Amniotic stem cell (primary cell): ENCODE measurements at places on chromosomes 4 and X.

DNA sequence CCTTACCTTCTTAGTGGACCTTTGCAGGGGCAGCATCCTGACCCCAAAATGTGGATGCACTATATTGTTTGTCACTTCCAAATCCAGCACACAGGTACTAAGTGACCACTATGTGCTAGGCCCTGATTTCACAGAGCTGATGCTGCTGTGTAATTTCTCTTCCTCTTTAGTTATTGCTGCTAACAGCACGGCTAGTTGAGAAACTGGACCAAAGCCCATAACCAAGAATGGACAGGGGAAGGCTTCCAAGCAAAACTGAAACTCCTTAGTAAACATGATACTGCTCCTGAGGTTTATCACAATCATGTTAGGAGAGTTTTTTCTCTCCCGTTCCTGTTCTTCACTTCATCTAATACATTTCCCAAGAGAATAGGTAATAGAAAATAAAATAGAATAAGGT, 172.9 kb upstream of the TTC29 start:
- no peak for DNase-seq

DNA sequence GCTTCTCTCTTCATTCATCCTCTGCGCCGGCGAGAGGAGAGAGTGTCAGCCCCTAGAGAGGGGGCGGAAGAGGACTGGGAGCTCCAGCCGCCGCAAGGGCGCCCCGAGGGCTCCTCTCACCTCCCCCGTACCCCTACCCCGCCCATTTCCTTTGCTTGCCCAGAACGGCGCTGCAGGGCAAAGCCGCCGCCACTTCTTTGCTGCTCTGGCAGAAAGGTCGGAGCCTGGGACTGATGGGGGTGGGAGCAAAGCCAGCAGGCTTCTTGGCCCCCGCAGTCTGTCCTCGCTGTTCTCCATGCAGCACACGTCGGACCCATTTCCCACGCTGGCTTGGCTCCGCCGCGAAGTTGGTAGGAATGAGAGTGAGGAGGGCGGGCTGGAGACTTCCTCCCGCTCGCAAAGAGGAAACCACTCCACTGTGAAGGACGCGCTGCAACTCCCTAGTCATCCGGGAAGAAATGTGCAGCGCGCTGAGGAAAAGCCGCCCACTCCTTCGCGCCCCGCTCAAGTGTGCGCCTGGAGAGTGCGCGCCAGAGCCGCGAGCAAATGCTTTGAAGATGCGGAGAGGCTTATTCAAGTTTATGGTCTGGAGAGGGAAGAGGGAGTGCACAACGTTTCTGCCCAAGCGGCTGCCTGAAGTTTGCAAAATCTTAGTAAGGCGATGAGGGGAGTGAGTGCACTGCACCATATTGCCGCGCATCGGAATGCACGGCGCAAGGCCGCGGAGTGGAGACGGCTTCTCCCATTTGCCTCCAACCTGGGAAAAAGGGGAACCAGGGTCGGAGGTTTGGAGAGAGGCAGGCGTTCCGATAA, 2.8 kb upstream of the PCDH7 start:
- DNase-seq = peak; percentile 70

- DNase-seq = no peak
Measured at GRCh38 chr4:158492391-158492790, 29.3 kb upstream of the RXFP1 start.

- DNase-seq = no peak
Measured at GRCh38 chrX:15696516-15696915, 31.9 kb upstream of the CLTRN start.

- DNase-seq = peak; percentile 83
Measured at GRCh38 chr4:99383833-99384392, 31.4 kb upstream of the ADH1C start.

GRCh38 chr4:97330917-97331316, 812.4 kb downstream of the STPG2 start:
- DNase-seq = no peak

DNA sequence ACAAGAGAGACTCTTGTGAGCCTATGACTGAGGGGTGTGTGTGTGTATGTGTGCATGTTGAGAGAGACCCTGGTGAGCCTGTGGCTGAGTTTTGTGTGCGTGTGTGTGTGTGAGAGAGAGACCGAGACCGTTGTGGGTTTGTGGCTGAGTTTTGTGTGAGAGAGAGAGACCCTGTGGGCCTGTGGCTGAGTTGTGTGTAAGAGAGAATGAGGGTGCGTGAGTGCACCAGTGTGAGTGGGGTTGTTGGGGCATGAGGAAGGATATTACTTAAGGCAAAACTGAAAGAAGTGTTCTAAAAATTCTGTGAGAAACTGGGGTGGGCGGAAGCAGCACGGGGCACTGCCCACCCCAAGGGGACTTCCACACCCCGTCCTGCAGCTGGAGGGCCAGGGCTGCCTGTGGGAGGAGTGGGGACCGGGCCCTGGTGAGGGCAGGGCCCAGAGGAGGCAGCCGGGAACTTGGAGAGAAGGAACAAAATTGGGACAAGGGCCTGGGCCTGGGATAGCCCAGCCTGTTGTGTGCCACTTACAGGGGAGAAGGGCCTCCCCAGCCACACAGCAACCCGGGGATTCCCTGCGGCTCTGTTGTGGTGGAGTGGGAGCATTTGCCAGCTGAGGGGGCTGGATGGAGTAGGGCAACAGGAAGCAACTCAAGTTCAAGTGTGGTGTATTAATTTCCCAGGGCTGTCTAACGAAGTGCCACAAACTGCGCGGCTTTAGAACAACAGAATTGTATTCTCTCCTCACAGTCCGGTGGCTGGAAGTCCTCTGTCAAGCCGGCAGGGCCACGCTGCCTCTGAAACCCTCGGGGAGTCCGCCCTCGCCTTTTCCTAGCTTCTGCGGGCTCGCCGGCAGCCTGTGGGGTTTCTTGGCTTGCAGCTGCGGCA, 22.1 kb downstream of the TMEM131L start:
- no peak for DNase-seq

DNA sequence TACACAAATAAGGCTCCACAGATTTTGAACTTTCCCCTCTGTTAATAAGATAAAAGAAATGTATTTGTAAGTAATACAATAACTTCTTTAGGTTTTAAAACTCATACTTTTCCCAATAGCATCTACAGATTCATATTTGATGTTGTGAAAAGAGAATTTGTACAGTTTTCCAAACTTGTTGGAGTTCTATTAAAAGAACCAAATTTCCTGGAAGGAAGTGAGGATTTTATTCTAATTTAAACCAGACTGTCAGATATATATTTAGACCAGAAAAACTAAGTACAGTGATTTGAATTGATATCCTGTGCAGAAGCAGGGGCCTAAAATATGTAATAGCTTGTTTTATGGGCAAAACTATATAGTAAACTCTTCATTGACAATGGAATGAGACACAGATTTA, 53.7 kb downstream of the NAA11 start:
- no peak for DNase-seq

DNA sequence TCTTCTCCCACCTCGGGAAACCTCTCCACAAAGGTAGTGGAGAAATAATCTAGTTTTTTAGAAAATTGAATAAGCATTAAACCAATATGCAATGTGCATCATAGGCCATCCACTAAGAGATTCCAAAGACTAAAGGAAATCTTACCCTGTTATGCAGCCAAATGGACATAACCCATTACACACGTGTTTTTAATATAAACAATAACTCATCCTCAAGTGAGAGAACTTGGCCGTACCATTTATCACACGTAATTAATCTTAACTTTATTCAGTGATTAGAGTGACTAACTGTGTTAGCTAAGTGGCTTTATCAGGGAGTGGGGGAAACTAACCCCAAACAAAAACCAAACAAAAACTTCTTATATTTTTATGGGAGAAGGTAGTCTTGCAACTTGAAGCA, 57.8 kb downstream of the AFM start:
- DNase-seq = no peak

DNA sequence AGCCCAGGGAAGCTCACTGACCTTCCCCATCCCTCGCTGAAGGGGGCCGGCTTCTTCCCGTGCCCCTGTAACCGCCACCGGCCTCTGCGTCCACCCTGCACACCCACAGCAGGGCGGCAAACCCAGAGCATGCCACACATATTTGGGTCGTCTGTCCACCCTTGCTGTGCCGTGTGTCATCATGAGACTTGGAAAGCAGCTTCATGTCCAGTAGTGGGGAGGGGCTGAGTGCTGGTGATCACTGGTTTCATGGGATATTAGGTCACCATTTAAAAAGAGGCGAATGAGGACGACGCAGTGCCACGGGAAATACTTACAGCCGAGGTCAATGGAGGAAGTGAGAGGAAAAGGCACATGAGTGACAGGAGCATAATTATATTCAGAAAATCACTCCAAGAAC, 74.8 kb downstream of the HTRA3 start:
- DNase-seq = no peak

- DNase-seq = no peak
Measured at GRCh38 chrX:43604753-43605152, 51.3 kb upstream of the MAOA start.

GRCh38 chr4:19596342-19596741, 655.4 kb upstream of the SLIT2 start:
- no peak for DNase-seq

GRCh38 chr4:118740869-118741268, 55.7 kb downstream of the METTL14 start:
- no peak for DNase-seq

DNA sequence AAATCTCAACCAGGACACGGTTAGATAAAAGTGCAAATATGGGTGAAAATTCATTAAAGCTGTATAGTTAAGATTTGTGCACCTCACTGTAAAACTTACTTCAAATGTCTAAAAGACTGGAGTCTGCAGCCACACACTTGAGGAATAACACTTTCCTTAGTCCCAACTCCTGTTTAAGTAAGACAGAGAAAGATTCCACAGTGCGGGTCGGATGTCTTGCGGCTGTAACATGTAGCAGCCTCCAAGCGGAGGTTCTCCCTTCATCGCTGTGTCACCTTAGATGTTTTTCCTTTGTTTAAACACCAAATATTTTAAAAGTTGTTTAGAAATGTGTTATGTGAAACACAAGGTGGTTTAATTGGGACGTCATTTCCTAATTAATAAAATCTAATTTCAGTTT, 905 bp upstream of the MAEA start:
- no peak for DNase-seq

GRCh38 chr4:129570326-129570725, 474.4 kb downstream of the C4orf33 start:
- no peak for DNase-seq

GRCh38 chr4:77308843-77309242, 151.8 kb downstream of the CCNG2 start:
- DNase-seq = no peak

GRCh38 chr4:174591243-174592021, 69.1 kb upstream of the HPGD start:
- DNase-seq = no peak

DNA sequence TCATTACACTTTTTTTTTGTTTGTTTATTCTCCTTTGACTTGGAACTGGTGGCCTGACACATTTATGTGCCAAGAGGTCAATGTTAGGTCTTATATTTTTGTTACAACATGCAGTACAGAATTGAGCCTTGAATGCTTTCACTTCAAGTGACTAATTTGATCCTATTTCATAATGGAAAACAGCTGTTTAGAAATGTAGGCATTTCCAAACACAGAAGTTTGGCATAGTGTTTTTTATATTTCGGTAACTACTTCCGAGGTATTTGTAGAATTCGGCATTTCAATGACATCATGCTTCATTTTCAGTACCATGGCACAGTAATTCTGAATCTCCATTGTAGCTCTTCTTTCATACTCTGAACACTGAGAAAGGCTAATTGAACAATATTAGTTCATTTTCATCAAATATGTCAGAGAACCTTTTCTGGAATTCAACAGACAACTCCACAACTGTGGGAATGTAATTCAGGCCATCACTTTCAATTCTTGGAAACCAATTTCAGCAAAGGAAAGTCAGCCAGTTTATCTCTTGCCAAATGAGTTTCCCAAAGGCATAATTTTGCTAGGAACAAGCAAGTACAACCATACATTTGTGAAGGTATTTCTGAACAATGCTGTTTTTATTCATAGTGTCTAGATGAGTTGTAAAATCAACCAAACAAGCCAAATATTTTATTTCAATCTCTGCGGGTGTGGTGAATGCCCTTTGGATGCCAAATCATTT, 11.4 kb downstream of the FAM120C start:
- DNase-seq = no peak

- DNase-seq = no peak
Measured at GRCh38 chrX:21747558-21747957, 10.4 kb downstream of the SMPX start.

DNA sequence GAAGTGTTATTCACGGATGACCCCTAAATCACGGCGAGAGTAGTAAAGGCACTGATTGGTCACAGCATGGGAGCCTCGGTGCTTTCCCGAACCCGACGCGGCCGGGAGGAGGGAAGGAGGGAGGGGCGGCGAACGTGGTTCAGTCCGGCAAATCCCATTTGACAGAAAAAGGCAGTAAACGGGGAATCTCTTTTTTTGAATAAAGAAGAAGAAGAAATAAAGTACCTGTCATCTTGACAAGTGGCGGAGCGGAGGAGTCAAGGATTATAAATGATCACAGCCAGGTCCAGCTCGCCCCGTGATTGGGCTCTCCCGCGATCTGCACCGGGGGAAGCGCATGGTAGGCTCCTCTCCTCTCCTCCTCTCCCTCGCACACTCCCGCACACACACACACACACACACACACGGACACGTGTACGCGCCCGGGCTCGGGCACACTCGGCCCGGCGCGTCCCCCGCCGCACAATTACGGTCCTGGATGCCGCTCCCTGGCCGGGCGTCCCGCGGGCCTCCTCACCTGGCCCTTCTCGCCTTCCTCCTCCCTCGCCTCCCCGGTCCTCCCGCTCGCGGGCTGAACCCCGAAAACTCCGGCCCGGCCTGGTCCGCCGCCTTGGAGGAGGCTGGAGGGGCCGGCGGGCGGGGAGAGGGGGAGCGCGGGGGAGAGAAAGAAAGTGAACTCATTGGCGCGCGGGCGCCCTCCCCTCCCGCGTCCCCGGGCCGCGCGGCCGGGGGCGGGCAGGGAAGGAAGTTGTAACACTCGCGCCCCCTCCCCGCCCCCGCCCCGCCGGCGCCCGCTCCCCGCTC, 99.2 kb upstream of the TENM3 start:
- DNase-seq = peak; percentile 48

GRCh38 chr4:8201321-8201781, 2.3 kb downstream of the SH3TC1 start:
- no peak for DNase-seq

- no peak for DNase-seq
Measured at GRCh38 chr4:60897415-60897814, 302.7 kb upstream of the ADGRL3 start.

- DNase-seq = no peak
Measured at GRCh38 chrX:391717-392574, 5.2 kb upstream of the PPP2R3B start.

DNA sequence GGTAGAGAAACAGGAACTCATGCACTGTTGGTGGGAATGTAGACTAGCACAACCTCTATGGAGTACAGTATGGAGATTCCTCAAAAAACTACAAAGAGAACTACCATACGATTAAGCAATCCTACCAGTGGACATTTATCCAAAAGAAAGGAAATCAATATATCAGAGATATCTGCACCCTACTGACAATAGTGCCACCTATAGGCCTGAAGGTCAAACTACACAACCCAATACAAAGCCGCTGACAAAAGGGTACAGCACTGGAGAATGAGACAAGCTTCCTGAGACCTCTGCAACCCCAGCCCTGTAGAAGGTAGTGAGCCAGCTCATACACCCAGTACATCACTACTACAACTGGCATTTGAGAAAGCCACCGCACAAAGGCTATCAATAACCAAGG, 67.1 kb downstream of the CBR4 start:
- no peak for DNase-seq
